ENCODE measurements at places on chromosomes 1 and 21. TPM values are rescaled to one million over a fixed set of nuclear protein-coding genes. Genes with fewer than 3 reads are reported as not detected.

DNA sequence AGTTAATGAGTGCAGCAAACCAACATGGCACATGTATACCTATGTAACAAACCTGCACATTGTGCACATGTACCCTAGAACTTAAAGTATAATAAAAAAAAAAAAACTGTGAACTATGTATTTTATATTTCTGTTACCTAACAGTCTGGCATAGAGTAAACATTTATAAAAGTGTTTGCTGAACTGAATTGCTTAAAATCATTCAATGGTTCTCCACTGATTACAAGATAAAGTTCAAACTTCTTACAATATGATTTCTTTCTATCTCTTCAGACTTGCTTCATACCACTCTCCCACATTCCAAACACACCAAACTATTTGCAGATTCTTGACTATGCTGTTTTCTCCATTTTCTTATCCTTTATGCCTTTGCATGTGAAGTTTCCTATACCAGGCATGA lies 89.9 kb downstream of the UROD start:
- no peak for DNase-seq

DNA sequence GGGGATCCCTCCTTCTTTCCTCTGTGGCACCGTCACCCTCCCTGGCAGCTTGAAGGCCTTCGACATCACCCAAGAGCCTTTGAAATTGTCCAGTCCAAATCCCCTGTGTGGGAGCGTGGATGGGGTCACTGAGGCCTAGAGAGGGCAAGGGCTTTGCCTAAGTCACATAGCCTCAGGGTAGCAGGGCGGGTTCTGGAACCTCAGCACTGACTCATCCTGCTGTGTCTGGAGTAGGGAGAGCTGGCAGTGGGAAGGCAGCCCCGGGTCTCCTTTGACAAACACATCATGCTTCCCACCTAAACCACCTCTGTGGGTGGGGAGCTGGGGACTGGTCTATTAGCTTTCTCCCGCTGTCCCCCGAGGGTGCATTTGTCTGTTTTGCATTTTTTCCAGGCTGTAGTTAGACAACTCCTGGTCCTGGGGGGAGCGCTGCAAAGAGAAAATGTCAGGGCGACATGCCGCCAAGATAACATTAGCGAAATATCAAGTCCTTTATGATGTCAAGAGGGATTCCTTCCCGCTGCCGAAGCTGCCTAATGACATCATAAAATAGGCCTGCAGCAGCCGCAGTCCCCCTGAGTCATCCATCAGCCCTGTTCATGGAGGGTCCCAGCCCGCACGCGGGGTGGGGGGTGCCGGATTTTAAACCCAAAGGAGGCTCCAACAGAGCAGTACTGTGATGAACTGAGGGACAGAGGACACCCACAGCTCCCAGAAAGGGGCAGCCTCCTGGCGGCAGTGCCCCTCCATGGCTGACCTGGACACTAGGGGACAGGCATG lies 77.0 kb upstream of the POU3F1 start:
- no peak for DNase-seq

DNA sequence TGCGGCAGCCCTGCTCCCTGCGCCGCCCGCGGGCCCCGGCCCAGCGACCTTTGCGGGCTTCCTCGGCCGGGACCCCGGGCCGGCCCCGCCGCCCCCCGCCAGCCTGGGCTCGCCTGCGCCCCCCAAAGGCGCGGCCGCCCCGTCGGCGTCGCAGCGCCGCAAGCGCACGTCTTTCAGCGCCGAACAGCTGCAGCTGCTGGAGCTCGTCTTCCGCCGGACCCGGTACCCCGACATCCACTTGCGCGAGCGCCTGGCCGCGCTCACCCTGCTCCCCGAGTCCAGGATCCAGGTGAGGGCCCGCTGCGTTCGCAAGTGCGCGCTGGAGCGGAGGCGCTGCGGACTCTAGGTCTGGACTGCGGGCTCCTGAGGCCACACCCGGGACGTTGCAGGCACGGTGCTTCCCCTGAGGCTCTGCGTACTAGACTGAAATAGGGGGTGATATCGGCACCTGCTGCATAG lies 351 bp downstream of the MIXL1 start:
- peak; percentile 8 for DNase-seq

NR5A2 gene
- not detected for total RNA-seq

USP48 gene
- total RNA-seq: 42.5 TPM

DNA sequence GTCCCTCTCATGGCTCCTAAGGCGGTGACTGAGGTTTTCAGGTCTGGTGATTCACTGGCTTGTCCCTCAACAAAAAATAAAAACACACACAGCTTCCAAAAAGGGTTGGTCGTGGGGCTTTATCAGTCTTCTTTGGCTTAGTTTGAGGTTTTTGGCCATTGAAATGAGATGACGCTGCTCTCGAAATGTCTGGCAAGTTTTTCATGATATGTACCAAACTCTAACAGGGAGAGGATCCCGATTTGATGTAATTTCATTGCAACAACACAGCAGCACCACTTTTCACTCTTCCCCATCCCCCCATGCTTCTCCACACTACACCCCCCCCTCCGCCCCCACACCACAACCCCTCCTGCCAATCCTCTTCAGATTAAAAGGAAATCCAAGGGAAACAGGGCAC lies 187.1 kb upstream of the NFIA start:
- DNase-seq: no peak

SIK1 gene
- 5.2 TPM for total RNA-seq

DNA sequence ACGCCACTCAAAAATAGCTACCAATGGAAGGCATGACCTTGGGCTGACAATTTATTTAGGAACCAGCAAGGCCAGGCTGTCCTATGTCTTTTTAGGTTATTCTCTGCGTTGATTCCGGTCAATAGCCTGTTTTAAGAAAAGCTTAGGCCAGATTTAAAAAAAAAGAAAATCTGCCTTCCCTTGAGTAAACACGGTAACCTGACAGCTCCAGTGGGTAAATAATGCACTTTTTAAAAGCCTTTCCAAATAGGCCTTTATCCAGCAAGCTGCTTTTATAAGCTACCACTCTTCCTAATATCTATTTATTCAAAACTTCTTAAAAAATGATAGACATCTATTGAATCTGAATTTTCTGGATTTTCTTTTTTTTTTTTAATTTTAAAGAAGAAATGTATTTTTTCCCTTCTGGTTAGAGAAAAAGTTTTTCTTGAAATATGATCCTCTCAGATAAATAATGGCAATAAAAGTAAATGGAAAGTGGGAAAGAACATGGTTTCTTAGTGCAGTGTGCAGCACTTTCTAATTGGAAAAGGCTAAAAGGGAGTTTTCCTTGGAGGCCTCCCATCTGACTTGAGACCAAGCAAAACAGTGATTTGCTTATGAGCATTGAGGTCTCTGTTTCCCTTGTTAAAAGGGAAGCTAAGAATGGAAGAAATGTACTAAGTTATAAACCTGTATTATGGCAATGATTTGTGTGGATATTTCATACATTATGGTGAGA lies 281.0 kb upstream of the RUNX1 start:
- DNase-seq: no peak

GRCh38 chr1:110283677-110284076 lies 55.5 kb upstream of the RBM15 start:
- no peak for DNase-seq

DNA sequence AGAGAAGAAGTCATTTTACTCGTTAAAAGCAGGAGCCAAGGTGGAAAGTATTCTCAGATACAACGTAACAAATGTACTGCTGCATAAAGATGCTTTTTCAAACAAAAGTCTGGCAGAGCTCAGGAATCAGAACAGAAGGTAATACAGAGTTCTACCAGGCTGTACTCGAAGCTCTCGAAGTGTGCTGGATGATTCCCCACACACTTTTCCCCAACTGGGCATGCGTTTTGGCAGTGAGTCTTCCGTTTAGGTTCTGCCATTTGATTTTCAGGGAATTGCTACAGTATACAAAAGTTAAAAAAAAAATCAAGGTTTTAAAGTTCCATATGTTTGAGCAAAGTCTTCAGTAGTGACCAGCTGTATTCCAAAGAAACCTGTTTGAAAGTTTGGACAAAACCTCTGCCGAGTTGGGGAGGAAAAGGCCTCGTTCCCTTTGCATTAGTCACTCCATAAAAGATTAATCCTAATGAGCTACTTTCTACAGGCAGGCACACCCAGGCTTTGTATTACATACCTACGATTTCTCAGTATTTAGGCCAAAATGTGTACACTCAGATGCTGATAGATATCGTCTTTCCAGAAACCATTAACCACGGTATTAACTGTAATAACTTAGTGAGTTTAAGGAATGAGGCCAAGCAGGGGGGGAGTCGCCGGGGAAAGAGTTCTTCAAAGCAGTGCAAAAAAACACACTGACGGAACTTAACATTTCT lies 477.1 kb downstream of the LMO4 start:
- DNase-seq: peak; percentile 92

Data from fibroblast of villous mesenchyme (primary cell).